GM23338 (cell line): ENCODE measurements at places on chromosomes 5 and 9. TPM values are rescaled to one million over a fixed set of nuclear protein-coding genes. Genes with fewer than 3 reads are reported as not detected.

The PIP5KL1 gene
- 7.5 and 13.4 TPM in 2 replicates for total RNA-seq

DNA sequence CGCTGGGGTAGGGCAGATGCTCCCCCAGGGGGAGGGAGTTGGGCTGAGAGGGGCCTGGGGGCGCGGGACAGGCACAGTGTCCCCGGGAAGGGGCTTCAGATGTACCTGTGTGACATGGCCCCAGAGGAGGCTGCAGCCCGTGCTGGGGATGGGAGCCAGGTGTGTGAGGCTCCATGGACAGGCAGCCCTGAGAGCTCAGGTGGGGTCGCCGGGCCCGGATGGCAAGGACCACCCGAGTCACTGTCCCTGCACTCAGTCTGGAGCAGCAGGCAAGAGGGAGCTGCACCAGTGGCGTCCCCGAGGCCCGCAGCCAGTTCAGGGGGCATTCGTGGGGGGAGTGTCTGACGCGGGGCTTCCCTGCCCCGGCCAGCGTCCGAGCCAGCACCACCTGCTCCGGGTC is 18.9 kb downstream of the CCDC187 start:
- no peak for DNase-seq

DNA sequence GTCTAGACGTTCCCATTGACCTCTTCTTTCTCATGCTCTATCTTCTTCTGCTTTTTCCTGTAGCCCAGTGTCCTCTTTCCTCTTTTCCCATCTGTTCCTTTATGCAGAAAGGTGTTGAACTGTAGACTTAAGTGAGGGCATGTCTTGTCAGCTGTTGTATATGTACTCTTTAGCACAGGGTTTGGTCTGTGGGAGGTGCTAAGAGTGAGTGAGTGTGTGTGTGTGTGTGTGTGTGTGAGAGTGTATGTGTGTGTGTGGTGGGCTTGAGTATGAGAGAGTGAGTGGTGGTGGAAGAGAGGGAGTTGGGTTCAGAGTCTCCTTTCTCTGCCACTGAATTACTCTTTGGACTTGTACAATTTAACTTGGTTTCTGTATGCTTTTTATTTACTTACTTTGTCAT is 10.3 kb upstream of the ROPN1L start:
- DNase-seq, result no peak

DNA sequence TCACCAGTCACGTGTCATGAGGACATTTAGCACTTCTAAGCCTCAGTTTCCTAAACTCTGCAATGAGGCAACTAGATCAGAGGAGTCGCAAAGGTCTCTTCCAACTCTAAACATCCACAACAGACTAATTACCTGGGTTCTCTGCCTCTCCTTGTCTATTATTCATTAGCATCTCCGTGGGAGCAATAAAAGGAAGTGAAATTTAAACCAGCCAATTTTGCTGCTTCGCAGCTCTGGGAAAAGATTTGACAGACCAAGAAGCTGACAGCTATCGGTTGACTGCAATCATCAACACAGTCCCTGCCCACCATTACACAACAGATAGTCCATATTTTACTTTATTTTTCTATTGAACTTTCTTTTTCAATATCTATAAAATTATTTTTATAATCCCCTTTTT is 308.9 kb downstream of the NR2F1-AS1 start:
- DNase-seq, result no peak

GRCh38 chr9:110969971-110970386 is 68.3 kb downstream of the LPAR1 start:
- DNase-seq, result no peak

DNA sequence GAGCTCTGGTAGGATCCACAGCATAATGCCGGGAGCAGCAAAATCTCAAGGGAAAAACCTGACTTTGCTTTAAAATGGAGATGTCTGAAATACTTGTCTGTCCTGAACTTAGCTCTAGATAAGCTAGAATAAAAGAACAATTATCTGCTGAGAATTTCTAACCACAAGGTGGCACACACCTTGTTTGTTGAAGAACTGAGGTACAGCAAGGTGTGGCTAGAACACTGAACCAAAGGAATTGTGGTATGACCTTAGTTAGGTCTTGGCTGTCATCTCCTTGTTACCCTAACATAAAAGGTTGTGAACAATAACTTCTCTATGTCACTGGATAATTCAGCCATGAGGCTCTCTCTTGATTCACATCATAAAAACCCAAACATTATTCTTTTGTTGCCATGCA is 72.3 kb upstream of the ANXA1 start:
- DNase-seq, result peak; percentile 49

DNA sequence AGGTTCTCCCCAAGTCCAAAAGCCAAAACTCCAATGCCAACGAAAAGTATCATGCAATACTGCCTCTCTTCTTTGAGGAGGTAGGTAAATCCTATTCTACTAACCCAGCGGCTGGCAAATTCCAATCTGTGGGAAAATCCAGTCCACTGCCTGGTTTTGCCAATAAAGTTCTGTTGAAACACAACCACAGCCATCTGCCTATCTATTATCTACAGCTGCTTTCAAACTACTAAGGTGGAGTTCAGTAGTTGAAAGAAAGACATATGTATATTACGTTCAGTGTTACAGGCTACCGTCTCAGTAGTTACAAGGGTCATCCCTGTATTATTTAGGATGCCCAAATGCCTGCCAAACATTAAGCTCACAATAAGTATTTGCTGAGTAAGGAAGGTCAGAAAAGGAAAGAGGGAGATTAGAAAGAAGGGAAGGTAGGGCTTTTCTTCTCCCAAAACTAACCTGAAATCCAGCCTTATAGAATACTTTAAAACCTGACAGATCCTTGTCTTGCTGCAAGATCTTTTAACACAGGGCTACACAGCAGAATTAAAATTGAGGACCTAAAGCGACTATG is 16.2 kb downstream of the ARL15 start:
- DNase-seq, result no peak

DNA sequence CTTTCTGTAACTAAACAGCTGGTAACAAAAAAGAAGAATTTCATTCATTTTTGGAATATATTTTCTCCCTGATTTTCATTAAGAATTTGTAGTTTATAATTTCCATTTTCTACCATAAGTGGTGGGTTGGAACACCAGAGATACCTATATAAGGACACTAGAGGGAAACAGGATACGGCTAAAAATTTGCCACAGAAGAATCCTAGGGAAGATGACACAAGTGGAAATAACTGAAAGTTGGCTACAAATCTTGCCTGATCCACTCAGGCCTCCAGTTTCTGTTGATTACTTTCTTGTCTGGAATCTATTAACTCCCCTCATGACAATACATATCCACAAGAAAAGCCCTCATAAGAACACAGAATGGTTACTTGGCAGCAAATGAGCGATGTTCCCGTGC is 46.8 kb downstream of the FREM1 start:
- DNase-seq, result peak; percentile 24

DNA sequence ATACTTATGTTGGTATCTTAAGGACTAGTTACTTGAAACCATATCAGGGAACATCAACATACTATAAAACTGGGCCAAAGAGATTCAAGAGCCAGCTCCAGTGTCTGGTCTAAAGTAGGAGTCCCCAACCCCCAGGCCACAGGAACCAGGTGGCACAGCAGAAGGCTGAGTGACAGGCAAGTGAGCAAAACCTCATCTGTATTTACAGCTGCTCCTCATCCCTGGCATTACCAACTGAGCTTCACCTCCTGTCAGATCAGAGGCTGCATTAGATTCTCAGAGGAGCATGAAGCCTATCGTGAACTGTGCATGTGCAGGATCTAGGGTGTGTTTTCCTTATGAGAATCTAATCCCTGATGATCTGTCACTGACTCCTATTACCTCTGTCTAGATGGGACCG is 581.6 kb upstream of the CDH9 start:
- DNase-seq, result no peak

The ELOVL7 gene
- 6.5 and 7.0 TPM in 2 replicates for total RNA-seq

DNA sequence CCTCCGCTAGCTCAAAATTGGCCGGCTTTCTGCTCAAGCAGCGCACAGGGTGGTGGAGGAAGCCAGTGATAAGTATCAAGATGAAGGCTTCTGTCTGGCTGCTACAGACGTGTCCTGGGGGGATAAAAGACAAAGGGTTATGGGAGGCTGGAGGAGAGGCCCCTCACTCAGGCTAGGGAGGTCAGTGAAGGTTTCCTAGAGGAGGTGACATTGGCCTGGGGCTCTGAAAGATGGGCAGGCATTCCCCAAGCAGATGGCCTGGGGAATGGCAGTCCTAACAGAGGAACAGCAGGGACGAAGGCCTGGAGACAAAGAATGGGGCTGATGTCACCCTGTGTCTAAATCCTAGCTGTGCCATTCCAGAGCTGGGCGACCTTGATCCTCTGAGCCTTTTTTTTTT is 32.3 kb downstream of the OLFML2A start:
- no peak for DNase-seq

The TBC1D13 gene
- 19.1 and 19.4 TPM in 2 replicates for total RNA-seq
